Kidney glomerular epithelial cell (primary cell): ENCODE measurements at places on chromosomes 11 and 22.

DNA sequence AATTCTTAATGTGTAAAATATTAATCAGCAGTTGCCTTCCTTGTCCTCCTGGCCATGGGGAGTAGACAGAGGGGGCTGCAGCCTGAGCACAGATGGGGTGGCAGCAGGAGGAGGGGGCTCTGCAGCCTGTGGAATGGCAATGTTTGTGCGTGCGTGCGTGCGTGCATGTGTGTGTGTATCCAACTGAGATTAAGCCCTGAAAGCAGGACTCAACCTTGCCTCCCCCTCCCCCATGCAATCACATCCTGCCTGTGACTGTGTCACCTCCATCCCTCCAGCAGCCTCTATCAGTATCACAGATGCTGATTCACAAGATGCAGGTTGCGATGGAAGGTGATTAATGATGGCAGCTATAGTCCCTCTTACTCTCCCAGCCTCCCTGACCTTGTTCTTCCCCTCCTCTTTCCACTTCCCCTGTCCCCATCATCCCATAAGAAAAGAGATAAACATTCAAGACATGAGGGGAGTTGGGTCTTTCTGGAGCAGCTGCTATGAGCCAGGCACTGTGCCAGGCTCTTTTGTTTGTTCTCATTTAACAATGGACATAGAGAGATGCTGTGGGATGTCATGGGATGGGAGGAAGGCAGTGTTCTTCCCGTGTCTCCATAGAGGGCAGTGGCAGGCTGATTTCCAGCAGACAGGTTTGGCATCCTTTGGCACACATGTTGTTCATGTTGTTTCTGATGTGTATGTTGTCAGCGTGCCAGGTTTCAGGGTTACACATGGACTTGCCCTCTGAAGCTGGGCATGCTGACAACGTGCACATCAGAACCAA is 43.8 kb upstream of the NECTIN1 start:
- DNase-seq, result no peak

DNA sequence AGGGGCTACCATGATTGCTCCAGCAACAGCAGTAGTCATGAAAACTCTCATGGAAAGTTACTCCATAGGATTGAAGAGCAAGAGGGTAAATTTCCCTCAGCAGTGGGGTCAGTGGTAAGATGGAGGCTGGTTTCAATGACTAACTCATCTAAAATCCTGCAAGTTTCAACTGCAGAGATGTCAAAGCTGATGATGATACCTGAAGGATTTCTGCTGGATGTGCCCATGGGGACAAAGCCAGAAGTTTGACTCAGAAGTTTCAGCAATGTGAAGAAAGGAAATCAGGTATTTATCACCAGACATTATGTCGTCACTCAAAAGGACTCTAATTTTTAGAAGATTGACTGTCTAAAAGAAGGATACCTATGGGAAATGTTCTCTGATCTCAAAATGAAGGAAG is 29.1 kb downstream of the RAB38 start:
- no peak for DNase-seq

DNA sequence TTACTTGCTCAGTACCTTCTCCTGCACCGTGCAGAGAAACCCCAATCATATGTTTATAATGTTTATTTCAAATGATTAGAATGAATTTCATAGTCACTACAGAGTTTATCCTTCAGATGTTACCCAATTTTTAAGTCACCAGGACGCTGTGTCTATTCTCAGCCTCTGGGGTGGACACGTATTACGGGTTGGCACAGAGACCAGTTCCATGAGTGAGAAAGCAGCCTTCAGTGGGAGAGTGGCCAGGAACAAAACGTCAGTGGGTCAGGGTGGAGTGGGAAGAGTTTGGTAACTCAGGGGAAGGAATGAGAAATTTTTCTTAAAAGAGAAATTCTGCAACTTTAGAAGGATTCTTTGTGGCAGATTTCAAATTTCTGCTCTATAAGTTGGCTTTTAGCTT is 77.1 kb upstream of the MTMR2 start:
- no peak for DNase-seq

- DNase-seq, result no peak
Measured at GRCh38 chr11:32069361-32070058, 21.4 kb upstream of the RCN1 start.

DNA sequence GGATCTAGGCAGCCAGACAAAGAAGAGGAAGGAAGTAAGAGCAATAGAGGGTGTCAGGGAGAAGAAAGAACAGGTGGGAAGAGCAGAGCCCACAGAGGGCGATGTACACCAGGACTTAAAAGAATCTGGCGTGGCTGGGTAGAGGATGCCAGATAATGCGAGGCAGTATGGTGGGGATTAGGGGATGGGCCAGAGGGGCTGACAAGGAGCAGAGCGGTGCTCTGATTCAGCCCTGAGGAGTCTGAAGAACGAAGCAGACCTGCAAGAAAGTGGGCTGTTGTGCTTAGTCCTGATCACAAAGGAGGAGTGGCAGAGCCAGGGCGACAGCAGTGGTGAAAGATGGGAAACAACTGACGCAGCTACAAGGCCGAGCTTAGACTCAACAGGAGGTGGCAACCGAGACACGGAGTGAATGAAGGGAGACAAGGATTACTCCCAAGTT is 163.7 kb downstream of the LARGE1 start:
- no peak for DNase-seq

DNA sequence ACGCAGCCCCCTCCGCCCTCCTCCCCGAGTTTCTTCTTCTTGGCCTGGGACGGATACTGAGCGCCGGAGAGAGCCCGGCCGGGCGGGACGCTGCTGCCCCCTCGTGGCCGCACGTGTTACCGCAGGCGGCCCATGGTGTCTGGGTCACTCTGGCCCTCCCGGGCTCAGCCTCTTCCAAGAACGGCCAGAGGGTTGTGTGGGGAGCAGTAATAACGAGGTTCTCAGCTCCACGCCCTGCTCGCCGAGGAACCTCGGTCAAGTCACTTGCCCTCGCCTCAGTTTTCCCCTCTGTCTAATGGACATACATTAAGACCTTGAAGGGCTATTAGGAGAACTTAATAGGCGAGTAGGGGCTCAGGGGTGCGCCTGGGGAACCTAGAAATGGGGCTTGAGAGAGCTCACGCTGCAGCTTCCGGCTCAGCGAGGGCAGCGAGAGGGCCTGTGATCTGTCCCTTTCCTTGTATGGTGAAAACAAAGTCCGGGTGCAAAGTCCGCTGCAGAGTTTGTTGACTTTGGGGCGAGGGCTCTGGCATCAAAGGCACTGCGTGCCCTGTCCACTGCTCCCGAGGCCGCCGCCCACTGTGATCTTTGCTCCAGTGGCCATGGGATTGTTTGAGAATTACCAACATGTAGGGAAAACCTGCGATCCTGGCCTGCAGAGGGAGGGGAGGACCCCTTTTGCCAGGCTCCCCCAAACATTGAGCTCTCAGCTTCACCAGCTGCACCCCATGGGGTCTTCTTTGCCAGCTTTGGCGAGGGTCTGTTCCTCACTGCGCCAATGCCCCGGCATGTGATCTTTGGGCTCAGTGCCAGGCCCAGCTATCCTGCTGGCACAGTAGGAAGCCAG is 14.4 kb upstream of the LRP5 start:
- DNase-seq, result peak; percentile 58

GRCh38 chr22:22802339-22802970 is 85.2 kb upstream of the IGLL5 start:
- no peak for DNase-seq
